ENCODE measurements at places on chromosomes 12 and 14. TPM values are rescaled to one million over a fixed set of nuclear protein-coding genes. Genes with fewer than 3 reads are reported as not detected.

The CIROP gene
- total RNA-seq: 0.28 TPM

The ACVRL1 gene
- 5.8 TPM for total RNA-seq

The SMIM41 gene
- not detected for total RNA-seq

The TMEM121 gene
- total RNA-seq: 3.9 TPM

The DRAM1 gene
- total RNA-seq: 27.5 TPM

The FRS2 gene
- 65.8 TPM for total RNA-seq

The SLCO1B1 gene
- total RNA-seq: not detected

The COX8C gene
- total RNA-seq: not detected

The OR4K1 gene
- not detected for total RNA-seq

The SLC25A47 gene
- not detected for total RNA-seq

The TAS2R46 gene
- 4.7 TPM for total RNA-seq

The XPOT gene
- 79.4 TPM for total RNA-seq

The MIP gene
- total RNA-seq: not detected

The CLEC4D gene
- total RNA-seq: not detected

The LRP1 gene
- total RNA-seq: 75.5 TPM

The DTX1 gene
- total RNA-seq: not detected

The ANO2 gene
- total RNA-seq: not detected

The TMEM253 gene
- total RNA-seq: not detected

The AMDHD1 gene
- under 0.01 TPM for total RNA-seq

The FGF23 gene
- not detected for total RNA-seq

The SYCP3 gene
- total RNA-seq: not detected

The TFCP2 gene
- total RNA-seq: 10.0 TPM

The HHIPL1 gene
- total RNA-seq: 0.56 TPM

The PTPRR gene
- 0.18 TPM for total RNA-seq

The NDUFA9 gene
- 112 TPM for total RNA-seq

The HOXC12 gene
- not detected for total RNA-seq

The RIC8B gene
- total RNA-seq: 16.7 TPM

The PELI2 gene
- 31.7 TPM for total RNA-seq

The KERA gene
- total RNA-seq: not detected

The PPP4R4 gene
- total RNA-seq: 0.56 TPM

The GLS2 gene
- under 0.01 TPM for total RNA-seq

The KCNH3 gene
- total RNA-seq: not detected

The TAS2R14 gene
- 3.9 TPM for total RNA-seq

The PPP1R1A gene
- not detected for total RNA-seq

The TIMELESS gene
- total RNA-seq: 10.4 TPM

The NGB gene
- not detected for total RNA-seq

The NRDE2 gene
- total RNA-seq: 9.3 TPM

The SRRM4 gene
- not detected for total RNA-seq

The ANKRD33 gene
- total RNA-seq: not detected

The EIF2S3B gene
- 6.8 TPM for total RNA-seq

The PLEK2 gene
- total RNA-seq: 2.5 TPM

The CALCOCO1 gene
- 100.0 TPM for total RNA-seq

The IFNG-AS1 gene
- total RNA-seq: not detected
